HFF-Myc (cell line): ENCODE measurements at places on chromosomes 4 and X.

- DNase-seq: no peak
These were observed 34.5 kb downstream of the LINC00632 start for GRCh38 chrX:140744085-140744484.

GRCh38 chrX:110338935-110339334 lies 19.7 kb upstream of the RTL9 start:
- no peak for DNase-seq

DNA sequence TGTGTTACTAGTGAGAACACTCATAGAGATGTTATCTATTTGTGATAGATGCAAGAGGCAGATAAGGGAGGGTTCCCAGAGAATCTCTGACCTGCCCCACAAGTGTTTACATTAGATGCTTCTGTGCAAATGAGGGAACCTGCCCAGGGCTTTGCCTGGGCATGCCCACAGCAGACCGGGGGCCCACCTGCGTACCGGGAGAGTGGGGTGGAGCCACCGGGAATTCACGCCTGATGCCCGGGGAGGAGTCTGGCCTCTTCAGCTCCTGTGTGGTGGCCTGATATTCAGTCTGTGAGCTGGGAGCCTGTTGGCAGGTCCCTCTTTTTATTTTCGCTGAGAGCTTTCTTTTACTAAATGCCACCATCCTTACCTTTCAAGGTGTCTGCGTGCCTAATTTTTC lies 155.7 kb downstream of the SNCA start:
- DNase-seq: no peak

DNA sequence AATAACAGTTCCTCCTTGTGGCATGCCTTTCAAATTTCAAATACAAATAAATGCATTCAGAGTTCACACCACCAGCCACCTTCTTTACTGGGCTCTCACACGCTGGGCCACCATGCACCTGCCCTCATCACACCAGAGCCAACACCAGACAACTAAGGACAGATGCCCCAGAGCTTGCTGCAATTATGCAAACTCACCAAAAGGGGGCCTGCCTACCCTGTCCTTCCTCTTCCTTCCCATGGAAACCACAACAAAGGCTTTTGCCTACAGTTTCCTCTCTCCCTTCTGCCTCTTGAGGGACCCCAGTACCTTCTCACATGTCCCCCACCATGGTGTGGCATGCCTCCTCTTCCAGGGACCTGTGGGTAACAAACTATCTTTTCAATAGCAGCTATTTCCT lies 1333.9 kb upstream of the TENM3 start:
- no peak for DNase-seq

DNA sequence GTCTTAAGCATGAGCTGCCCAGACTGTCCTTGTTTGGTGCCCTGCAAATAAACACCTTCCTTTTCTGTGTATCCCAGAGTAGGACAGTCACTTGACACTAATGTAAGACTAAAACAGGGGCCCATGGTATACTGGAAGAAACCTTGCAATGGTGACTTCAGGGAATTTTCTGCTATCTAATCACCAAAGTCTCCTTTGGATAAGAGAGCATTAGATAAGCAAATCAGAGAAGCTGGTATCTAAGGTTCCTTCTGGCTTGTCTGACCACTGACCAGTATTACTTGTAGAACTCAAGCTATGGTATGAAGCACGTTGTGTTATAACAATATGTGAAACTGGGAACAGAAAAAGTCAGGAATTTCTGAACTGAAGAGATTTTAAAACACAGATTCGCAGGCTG lies 173.9 kb downstream of the COL25A1 start:
- DNase-seq: no peak

- no peak for DNase-seq
These were observed 9.1 kb upstream of the PHOX2B start for GRCh38 chr4:41757521-41758156.

DNA sequence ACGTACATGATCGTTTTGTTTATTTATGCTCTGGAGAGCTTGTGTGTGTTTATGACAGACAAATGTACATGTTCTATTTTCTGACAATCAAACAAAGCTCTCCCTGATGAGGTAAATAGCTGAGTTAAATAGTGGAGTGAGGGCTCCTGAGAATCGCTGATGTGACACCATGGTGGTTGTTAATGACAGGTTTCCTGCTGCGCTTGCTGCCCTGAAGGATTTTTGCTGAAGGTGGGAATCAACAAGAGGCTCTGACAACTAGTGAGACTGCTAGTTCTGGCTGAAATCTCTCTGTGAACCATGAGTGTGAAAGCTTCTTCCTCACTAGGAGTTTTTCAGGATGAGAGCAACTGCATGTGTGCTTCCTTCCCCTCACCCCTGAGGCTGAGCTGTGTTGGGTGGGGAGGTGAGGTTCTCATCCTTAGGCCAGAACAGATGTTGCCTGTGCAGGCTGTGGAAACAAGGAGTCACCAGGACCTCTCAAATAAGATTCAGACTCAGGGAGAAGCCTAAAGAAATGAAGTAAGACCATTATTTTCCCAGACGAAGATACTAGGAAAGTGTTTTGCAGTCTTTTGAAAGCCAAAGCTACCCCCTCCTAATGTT lies 173.4 kb upstream of the JADE1 start:
- no peak for DNase-seq

DNA sequence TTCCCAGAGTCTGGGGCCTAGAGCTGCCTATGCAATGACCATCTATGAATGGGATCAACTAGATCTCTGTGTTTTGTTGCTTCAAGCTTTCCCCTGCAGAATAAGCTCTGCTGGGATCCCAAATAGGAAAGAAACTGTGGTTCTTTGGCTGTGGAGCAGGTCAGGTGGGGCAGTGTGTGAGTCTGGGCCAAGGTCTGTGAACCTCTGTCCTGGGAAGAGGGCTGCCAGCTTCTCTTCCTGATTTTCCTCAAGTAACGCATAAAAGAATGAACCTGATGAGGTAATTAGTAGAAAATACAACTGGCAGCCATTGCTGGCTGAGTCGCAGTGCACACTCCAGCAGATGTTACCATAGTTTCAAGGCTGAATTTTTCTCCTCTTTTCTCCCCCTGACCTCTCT lies 4.6 kb upstream of the PIN4 start:
- no peak for DNase-seq

DNA sequence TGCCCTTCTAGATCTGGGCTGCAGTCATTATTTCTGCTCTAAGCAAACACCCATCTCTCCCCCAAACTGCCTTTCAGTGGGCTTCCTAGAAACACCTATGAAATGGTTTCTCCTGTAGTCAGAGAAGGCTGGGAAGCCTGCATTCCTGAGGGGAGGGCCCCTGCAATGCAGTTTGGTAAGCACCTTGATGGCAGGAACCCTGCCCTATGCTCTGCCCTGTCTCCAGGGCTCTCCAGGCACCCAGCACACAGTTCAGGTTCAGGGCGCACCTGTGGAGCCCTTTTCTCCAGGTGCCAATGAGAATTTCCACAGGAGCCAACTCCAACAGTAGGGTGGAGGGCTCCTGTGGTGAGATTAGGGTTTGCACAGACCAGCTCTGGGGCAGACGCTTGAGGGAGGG lies 69.1 kb upstream of the FBXW7 start:
- DNase-seq: no peak

GRCh38 chr4:81146466-81146865 lies 68.6 kb downstream of the PRKG2 start:
- DNase-seq: no peak

- DNase-seq: peak; percentile 69
These were observed 49.2 kb upstream of the DDX53 start for GRCh38 chrX:22950269-22951266.

DNA sequence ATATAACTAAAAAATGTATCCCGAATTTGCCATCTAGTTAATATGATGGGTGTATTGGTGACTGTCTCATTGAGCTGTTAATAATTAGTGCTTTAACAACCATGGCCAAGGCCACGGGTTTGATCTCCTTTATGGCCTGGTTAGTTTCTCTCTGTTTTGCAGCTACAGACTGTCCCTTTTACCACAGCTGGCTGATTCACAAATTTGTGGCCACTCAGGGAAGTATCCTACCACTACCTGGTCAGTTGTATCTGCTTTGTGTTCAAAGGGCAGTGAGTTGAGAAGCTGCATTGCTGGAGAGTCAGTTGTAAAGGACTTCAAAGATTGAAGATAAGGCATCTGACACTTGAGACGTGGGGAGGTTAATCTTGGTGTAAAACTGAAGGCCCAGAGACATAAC lies 219.1 kb upstream of the BMP3 start:
- no peak for DNase-seq

GRCh38 chr4:41656572-41657520 lies 91.7 kb downstream of the PHOX2B start:
- no peak for DNase-seq

- DNase-seq: no peak
These were observed 30.1 kb downstream of the SPATA18 start for GRCh38 chr4:52081216-52081615.

DNA sequence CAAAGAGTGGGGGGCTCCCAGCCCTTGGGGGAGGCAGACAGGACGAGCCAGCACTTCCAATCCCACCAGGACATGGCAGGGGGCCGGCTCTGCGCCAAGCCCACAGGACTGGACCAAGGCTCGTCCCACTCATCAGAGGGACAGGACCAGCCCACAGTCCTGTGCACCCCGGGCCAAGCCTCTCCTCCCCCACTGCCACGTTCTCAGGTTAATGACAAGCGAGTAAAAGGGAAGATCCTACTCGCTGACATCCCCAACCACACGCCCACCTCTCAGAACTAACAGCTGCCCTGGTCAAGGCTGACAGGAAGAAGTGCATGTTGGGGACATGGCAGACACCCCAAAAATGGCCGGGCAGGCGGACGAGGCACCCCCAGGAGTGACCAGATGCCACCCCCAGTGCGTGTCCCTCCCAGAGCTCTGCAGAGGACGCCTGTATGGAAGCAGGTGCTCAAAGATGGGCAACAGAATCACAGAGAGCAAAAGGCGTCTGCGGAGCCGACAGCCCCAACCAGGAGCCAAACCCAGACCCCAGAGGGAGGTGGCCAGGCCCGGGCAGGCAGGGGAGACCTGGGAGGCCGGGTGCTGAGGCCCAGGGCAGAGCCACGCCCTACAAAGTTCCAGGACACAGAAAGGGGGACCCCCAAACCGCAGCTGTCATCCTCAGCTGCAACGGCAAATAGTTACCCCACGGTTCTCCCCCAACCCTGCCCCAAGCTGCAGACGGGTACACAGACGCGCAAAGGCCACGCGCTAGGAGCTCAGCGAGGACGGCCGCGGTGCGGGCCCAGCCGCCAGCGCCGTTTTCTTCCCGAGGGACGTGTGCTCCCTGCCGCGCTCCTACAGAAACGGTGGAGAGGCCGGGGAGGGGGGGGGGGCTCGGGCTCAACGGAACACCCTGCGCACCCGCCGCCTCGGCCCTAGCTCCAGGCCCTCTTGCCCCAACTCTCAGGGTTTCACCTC lies 1.7 kb downstream of the CTBP1 start:
- DNase-seq: no peak

DNA sequence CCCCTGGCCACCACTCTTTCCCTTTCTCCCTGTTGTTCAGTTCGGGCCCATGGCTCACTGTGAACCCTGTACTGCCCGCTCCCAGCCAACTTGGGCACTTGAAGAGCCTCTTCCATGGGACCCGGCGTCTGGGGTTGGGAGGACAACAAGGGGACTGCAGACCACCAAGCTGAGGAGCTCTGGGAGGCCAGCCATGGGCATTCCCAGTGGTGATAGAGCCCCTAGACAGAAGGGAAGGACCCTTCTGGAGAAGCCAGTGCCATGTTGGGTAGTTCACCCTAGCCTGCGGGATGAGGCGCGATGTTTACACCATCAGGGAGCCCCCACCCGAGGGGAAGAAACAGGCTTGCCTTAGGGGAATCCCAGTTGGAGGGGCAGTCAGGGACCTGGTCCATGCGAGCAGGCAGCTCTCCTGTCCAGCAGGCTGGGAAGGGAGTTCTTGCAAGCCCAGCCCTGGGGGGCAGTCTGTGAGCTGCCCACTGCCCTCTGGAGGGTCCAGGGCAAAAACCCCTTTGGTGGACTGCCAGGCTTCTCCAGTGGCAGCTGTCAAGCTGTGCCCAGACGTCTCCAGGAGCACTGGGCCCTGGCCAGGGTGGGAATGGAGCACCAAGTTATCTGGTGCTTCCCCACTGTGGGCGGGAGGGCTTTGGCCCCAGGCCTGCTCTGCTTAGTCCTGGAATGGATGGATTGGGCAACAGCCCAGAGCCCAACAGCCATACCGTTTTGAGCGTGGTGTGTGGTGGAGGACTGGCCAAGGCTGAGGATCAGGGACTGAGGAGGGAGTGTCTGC lies 23.7 kb upstream of the UBA1 start:
- no peak for DNase-seq
